Activated CD8-positive, alpha-beta memory T cell treated with anti-CD3 and anti-CD28 coated beads, Interleukin-2, amount 50 U/mL, for 48 hours (primary cell): ENCODE measurements at places on chromosomes 6 and 20.

- DNase-seq, result no peak
Measured at GRCh38 chr6:129312880-129313279, 397.1 kb downstream of the ARHGAP18 start.

- no peak for DNase-seq
Measured at GRCh38 chr20:40320517-40321011, 368.5 kb downstream of the MAFB start.

GRCh38 chr20:49306903-49307620 lies 29.2 kb upstream of the ZNFX1 start:
- DNase-seq, result no peak

- DNase-seq, result no peak
Measured at GRCh38 chr6:24391756-24392405, 10.9 kb upstream of the MRS2 start.

DNA sequence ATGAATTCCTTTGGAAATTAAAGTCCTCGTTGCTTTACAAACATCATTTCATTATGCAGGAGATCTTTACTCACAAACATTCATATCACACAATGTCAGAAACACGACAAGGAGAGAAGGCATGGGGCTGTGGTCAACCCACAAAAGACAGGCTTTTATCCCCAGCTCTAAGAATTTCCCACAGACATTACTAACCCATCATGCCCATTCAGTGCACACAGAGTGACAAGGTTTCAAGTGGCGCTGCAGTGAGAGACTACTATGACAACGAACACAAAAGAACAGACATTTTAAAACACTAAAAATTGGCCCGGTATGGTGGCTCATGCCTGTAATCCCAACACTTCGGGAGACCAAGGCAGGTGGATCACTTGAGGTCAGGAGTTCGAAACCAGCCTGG lies 579.8 kb upstream of the AGPAT4 start:
- no peak for DNase-seq

DNA sequence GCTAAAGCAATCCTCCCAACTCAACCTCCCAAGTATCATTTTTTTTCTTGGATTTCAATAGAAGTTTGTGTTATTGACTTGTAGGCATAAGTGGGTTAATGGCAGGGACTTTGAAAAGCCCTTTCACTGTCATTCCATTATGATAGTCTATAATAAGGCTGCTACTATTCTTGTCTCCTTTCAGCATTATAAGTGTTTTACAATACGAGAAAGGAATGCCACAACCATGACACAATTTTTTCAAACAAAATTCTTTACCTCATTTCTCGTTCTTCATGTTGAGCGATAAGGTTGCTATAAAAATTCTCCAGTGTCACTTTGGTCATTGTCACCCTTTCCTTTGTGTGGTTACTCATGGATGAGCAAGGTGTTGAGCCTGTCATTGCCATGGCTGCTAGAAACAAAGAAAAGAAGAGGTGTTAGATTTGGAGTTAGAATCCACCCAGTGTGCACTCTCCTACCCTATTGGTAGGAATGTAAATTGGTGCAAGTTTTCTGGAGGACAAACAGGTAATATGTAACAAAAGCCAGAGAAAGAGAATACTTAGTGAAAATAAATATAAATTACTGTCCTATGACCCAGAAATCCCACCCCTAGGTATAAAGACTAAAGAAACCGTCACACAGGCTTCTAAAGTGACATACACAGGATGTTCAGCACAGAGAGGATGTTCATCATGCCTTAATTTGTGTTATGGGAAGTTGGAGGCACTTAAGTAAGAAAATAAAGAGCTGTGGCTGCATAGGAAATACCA lies 7.3 kb downstream of the STK38 start:
- DNase-seq, result no peak

- peak; percentile 34 for DNase-seq
Measured at GRCh38 chr20:24722586-24722985, 226.5 kb upstream of the CST7 start.

GRCh38 chr6:145147981-145148749 lies 587.2 kb downstream of the EPM2A start:
- no peak for DNase-seq
